Posterior vena cava (tissue), 2 donors: ENCODE measurements at places on chromosomes 5 and 9.
A peak's percentile ranks its signal among the peaks of the same experiment; 100 is the strongest.

GRCh38 chr5:172119921-172120688 is 67.9 kb downstream of the STK10 start:
- DNase-seq: peak; percentile 58

- peak; percentile 100 for DNase-seq
Measured at GRCh38 chr9:120842685-120843485, at the start of gene PSMD5. TSS of gene PSMD5 (minus strand) at chr9:120842922. CDS start at chr9:120842909, 13 bp downstream.

GRCh38 chr9:289121-289520 is 74.5 kb downstream of the DOCK8 start:
- no peak for DNase-seq

DNA sequence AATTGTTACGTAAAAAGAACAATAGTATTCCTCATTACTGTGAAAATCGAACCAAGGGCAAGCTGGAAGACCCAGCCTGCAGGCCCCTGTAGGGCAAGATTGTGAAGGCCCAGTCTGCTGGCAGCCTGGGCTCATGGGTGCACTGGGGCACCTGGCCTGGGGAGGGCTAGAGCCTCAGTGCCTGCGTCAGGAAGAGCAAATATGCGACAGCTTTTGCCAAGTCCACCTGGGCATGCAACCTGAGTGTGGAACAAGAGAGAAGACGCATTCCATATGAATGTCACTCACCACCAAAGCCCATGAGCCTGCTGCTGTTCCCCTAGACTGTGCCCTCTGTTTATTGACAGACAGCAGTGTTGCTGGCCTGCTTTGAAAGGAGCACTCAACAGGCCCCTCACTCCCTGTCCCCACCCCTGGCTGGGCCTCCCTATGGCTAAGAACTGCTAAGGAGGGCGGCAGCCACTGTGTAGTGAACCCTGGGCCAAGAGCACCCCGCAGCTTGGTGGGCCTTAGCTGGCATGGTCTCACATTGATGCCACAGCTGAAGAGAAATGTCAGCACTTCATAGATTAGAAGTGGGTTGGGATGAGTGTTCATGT is 28.2 kb downstream of the PSD2 start:
- peak; percentile 44 for DNase-seq

DNA sequence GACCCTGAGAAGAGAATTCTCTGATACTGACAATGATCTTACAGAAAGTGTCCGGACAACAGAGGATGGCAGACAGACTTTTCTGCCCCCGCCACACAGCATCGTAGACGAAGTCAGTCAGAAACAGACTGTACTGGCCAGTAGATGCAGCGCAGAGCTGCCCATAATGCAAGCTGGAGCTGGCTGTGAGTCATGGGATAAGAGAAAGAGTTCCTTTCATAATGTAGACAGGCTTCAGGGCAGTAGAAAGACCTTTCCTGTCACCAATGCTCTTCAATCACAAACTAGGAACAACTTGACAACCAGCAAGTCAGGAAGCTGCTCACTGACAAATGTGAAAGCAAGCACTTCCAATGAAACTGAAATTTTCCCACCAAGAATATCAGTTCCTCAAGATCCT is 5.1 kb downstream of the SPATA31D1 start:
- no peak for DNase-seq

DNA sequence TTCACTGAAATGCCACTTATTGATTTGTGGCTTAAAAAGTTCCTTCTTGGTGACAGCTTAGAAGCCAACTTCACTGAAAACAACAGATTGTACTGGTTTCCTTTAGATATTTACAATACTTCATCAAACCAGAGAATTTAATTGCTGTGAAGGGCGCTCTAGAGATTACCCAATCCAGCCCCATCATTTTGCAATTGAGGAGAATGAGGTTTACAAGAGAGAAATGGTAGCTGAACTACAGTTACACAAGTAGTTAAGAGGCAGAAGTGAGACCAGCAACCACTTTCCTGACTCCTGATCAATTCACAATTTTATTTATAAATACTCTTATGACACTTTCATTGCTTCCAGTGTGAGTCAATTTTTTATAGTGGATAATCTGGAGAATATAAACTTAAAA is 103.5 kb upstream of the APC start:
- no peak for DNase-seq

- no peak for DNase-seq
Measured at GRCh38 chr5:156330141-156330870, 3.3 kb downstream of the SGCD start.
